B cell (primary cell): ENCODE measurements at places on chromosomes 3 and 15. TPM values are rescaled to one million over a fixed set of nuclear protein-coding genes. Genes with fewer than 3 reads are reported as not detected.

DNA sequence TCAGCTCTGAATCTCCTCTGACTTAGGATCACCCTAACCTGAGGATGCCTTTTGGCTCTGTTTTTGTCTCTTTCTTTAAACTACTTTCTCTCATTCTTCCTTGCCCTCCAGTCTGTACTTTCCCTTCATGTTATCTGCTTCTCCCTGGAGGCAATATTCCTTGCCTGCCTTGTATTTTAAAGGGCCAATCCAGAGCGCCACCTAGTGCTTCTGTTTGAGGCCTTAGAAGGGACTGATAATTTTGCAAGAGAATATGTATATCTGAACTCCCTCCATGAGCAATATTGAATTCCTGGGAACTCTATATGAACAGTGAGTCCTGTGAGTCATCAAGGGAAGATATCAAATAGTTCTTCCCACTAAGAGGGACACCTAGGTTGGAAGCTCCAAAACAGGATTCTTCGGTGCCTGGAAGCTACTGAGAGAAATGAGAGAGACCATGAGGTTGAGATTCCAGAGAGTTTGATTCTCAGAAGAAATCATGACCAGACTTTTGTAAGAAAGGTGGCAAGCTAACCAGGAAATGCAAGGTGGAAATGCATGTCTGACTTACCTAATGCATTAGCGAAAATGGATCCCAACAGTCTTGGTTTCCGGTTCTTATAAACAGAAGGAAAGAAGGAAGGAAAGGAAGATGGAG is 203.8 kb upstream of the CD96 start:
- no peaks in the 10 kb centered on the region for H3K36me3 ChIP-seq
- no peaks in the 10 kb centered on the region for H3K27me3 ChIP-seq
- H3K4me3 ChIP-seq: no peak overlapping the region
- peak; percentile 24 for DNase-seq
- H3K4me1 ChIP-seq: no peaks in the 10 kb centered on the region

- DNase-seq: no peak
- H3K27ac ChIP-seq: no peak overlapping the region
- H3K27me3 ChIP-seq: no peaks in the 10 kb centered on the region
These were observed 211.3 kb downstream of the TIGIT start for GRCh38 chr3:114504941-114505628.

GRCh38 chr3:160001850-160002623 is 13.4 kb downstream of the IL12A start:
- H3K27ac ChIP-seq: no peak overlapping the region
- H3K4me1 ChIP-seq: no peaks in the 10 kb centered on the region
- DNase-seq: no peak
- H3K36me3 ChIP-seq: no peaks in the 10 kb centered on the region

DNA sequence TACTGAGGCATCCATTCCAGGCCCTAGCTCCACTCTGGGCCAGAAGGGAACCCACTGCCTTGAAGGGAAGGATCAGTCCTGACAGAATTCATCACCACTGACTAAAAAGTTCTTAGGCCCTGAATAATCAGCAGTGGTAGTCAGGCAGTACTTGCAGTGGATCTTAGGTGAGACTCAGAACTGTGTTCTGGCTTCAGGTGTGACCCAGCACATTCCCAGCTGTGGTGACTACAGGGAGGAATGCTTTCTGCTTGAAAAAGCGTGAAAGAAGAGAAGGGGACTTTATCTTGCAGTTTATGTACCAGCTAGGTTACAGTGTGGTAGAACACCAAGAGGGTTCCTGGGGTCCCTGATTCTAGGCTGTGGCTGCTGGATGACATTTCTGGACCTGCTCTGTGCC is 24.9 kb upstream of the AADACL2 start:
- H3K4me3 ChIP-seq: no peak overlapping the region
- no peak for DNase-seq
- no peak overlapping the region for H3K27ac ChIP-seq
- H3K4me1 ChIP-seq: no peaks in the 10 kb centered on the region
- H3K36me3 ChIP-seq: no peaks in the 10 kb centered on the region

- no peaks in the 10 kb centered on the region for H3K4me1 ChIP-seq
- no peak overlapping the region for H3K27ac ChIP-seq
- DNase-seq: no peak
- no peaks in the 10 kb centered on the region for H3K36me3 ChIP-seq
- no peaks in the 10 kb centered on the region for H3K27me3 ChIP-seq
- H3K4me3 ChIP-seq: no peak overlapping the region
These were observed 81.4 kb upstream of the BCHE start for GRCh38 chr3:165918657-165918979.

DNA sequence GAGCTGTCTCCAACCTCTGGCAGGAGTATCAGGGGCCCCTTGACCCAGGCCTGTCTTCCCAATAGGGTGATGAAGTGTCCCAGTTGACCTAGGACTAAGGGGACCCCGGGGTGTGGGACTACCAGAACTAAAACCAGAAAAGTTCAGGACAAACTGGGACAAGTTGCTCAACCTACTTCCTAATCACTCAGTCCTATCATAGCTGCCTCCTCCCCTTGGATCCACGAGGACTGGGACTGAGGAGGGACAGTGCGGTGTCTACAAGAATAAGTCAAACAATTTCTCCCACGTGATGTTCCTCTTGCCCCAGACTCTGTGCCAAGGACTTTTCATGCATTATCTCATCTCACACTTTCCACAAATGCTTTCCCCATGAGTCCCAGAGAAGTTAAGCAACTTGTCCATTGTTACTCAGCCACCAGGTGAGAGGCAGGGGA is 49.4 kb upstream of the SLCO2A1 start:
- no peak overlapping the region for H3K27ac ChIP-seq
- H3K27me3 ChIP-seq: no peaks in the 10 kb centered on the region
- no peak for DNase-seq
- H3K36me3 ChIP-seq: no peaks in the 10 kb centered on the region
- no peak overlapping the region for H3K4me3 ChIP-seq

DNA sequence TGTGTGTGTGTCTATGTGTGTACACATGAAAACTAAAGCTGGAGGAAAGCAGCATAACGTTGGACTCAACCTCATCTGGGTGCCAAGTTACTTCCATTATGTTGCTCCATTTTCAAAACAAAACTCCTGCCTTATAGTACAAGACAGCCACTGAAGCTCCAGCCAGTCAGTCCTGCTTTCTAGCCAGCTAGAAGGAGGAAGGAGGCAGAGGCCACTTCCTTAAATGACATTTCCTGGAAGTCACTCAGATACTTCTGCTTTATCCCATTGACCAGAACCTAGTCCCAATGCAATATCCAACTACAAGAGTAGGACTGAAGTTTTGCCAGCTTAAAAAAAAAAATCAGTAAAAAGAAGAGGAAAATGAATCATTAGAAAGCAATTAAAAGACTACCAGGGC is 31.7 kb downstream of the CADPS start:
- no peaks in the 10 kb centered on the region for H3K4me1 ChIP-seq
- no peaks in the 10 kb centered on the region for H3K27me3 ChIP-seq
- no peak overlapping the region for H3K27ac ChIP-seq
- no peak for DNase-seq
- H3K4me3 ChIP-seq: no peak overlapping the region

DNA sequence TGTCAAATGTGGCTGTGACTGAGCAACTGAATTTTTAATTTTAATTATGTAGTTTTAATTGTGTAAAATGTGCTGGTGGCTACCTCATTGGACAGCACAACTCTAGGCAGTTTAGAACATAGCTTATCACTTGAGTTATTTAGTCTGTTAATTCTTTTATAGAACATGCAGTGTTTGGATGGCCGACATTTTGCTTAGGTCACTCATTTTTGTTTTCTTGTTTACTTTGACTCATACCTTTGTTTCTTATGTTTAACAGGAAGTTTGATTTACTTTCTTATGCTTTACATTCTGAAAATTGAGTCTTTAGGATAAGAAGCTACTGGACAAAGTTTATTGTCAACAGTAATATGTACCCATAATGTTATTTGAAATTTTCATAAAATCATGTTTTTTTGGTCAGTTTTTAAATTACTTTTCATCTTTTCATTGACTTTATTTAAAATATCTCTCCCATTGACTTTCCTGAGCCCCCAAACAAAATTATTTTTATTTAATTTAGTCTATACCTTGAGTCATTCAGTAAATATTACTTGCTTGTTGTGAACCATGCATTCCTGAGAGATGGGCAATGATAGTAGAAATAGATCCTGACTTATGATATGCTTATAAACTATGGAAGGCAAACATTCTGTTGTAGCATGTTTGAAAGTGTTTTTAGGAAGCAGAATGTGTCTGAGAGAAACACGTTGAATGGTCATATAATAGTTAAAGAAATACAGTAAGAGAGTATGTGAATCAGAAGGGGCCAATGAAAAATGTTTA is 60.6 kb downstream of the TCF12 start:
- H3K27ac ChIP-seq: no peak overlapping the region
- no peaks in the 10 kb centered on the region for H3K36me3 ChIP-seq
- DNase-seq: no peak
- no peak overlapping the region for H3K4me3 ChIP-seq
- H3K27me3 ChIP-seq: no peaks in the 10 kb centered on the region

GRCh38 chr3:31696009-31696297 is 163.2 kb downstream of the STT3B start:
- H3K27ac ChIP-seq: no peak overlapping the region
- peaks cover 2% of the 10 kb centered on the region for H3K36me3 ChIP-seq
- no peaks in the 10 kb centered on the region for H3K27me3 ChIP-seq
- no peaks in the 10 kb centered on the region for H3K4me1 ChIP-seq
- no peak for DNase-seq
- H3K4me3 ChIP-seq: no peak overlapping the region

GRCh38 chr3:42970976-42971772 is 7.9 kb upstream of the GASK1A start:
- no peak for DNase-seq
- H3K4me1 ChIP-seq: no peaks in the 10 kb centered on the region
- H3K4me3 ChIP-seq: no peak overlapping the region
- H3K27me3 ChIP-seq: no peaks in the 10 kb centered on the region
- no peaks in the 10 kb centered on the region for H3K36me3 ChIP-seq

DNA sequence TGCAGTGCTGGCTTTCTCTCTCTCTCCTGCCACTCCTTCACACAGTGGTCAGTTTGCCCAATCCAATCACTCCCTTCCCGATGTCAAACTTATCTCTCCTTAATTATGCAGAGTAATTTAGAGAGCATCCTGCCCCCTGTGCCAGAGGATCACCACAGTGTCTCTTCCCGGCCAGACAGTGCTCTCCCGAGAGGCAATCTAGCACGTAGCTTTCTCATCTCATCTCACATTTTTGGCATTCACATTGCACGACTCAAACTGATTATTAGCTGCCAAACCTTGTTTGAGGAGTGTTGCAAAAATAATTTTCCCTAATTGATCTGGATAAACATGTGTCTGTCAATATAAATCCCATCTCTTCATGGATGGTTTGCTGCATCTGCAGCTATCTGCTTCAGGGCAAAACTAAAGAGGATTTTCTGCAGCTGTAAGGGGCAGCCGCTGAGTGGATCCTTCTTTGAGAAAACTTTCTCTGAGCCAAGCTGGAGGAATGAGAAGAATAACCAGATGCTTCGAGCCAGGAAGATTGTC is 37.8 kb downstream of the SSUH2 start:
- H3K4me1 ChIP-seq: no peaks in the 10 kb centered on the region
- no peaks in the 10 kb centered on the region for H3K27me3 ChIP-seq
- no peaks in the 10 kb centered on the region for H3K36me3 ChIP-seq
- H3K27ac ChIP-seq: no peak overlapping the region
- H3K4me3 ChIP-seq: no peak overlapping the region

DNA sequence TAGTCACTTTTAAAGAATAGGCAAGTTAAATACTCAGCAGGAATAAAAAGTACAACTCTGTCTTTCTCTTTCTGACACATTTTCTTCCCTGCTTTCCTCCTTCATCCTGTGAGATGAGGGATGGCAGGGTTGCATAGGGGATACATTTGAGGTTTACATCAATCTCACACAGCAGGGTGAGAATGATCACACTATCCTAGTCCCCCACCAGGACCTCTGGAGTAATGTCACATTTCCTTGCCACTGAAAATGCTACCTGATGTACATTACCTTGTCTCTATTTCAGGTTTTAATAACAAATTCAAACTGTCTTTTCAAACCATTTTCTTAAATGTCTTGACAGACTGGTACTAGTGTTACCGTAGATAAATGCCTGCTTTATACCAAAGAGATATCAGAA is 816.9 kb downstream of the FHIT start:
- no peak for DNase-seq
- H3K4me3 ChIP-seq: no peak overlapping the region
- H3K27me3 ChIP-seq: no peaks in the 10 kb centered on the region

GRCh38 chr15:88021601-88022000 is 234.9 kb downstream of the NTRK3 start:
- H3K36me3 ChIP-seq: no peaks in the 10 kb centered on the region
- no peak overlapping the region for H3K27ac ChIP-seq
- no peak overlapping the region for H3K4me3 ChIP-seq
- H3K27me3 ChIP-seq: no peaks in the 10 kb centered on the region
- H3K4me1 ChIP-seq: no peaks in the 10 kb centered on the region

- no peak overlapping the region for H3K27ac ChIP-seq
- H3K27me3 ChIP-seq: no peaks in the 10 kb centered on the region
- H3K4me1 ChIP-seq: no peaks in the 10 kb centered on the region
- H3K4me3 ChIP-seq: no peak overlapping the region
These were observed 417.7 kb upstream of the TGFBR2 start for GRCh38 chr3:30188713-30189112.

The LSM3 gene
- 9.7 and 10.0 TPM in 2 replicates for total RNA-seq

The RPL15 gene
- total RNA-seq: 2,162 and 2,177 TPM in 2 replicates

The HRH1 gene
- total RNA-seq: not detected in 2 replicates

The PLSCR4 gene
- total RNA-seq: not detected in 2 replicates

The LDHAL6B gene
- total RNA-seq: not detected in 2 replicates

The GP5 gene
- 0.15 and 0.22 TPM in 2 replicates for total RNA-seq

The RAMAC gene
- total RNA-seq: 20.2 and 20.8 TPM in 2 replicates
